Smooth muscle cell of the umbilical artery (primary cell): ENCODE measurements at places on chromosomes 11 and 22. TPM values are rescaled to one million over a fixed set of nuclear protein-coding genes. Genes with fewer than 3 reads are reported as not detected.

Gene CYB561A3
- 51.0 and 168 TPM in 2 replicates for total RNA-seq

Gene OLFML1
- 0.18 TPM in 1 of 2 replicates, not detected in the other for total RNA-seq

Gene OR2AG2
- total RNA-seq, result 0.28 TPM in 1 of 2 replicates, not detected in the other

Gene PDE2A
- total RNA-seq, result 0.30 and 1.3 TPM in 2 replicates

Gene ALDH3B1
- total RNA-seq, result 20.8 and 34.4 TPM in 2 replicates
